ENCODE measurements at places on chromosomes 1 and 21. TPM values are rescaled to one million over a fixed set of nuclear protein-coding genes. Genes with fewer than 3 reads are reported as not detected.

Gene CACNA1S
- total RNA-seq: not detected

Gene H3-3A
- 635 TPM for total RNA-seq

Gene SH2D1B
- not detected for total RNA-seq

GRCh38 chr1:114453361-114453784, 57.6 kb downstream of the TRIM33 start:
- H3K27me3 ChIP-seq: no peaks in the 10 kb centered on the region
- peaks cover 4% of the 10 kb centered on the region for H3K4me1 ChIP-seq
- H3K4me3 ChIP-seq: no peak overlapping the region

- no peaks in the 10 kb centered on the region for H3K27me3 ChIP-seq
- H3K4me3 ChIP-seq: no peak overlapping the region
- peak; percentile 98 for DNase-seq
- peaks cover 43% of the 10 kb centered on the region for H3K4me1 ChIP-seq
These were observed 26.4 kb upstream of the IGSF3 start for GRCh38 chr1:116693759-116694480.

Gene FASLG
- total RNA-seq: not detected

Gene MYBPHL
- total RNA-seq: 1.1 TPM

Gene RYR2
- 4.0 TPM for total RNA-seq

Gene RGS5
- 12.9 TPM for total RNA-seq

- no peaks in the 10 kb centered on the region for H3K27me3 ChIP-seq
- no peaks in the 10 kb centered on the region for H3K36me3 ChIP-seq
- DNase-seq: no peak
- H3K27ac ChIP-seq: no peak overlapping the region
- no peak overlapping the region for H3K4me3 ChIP-seq
- H3K4me1 ChIP-seq: peaks cover 6% of the 10 kb centered on the region
These were observed 279.6 kb downstream of the TM2D1 start for GRCh38 chr1:61445269-61445825.

DNA sequence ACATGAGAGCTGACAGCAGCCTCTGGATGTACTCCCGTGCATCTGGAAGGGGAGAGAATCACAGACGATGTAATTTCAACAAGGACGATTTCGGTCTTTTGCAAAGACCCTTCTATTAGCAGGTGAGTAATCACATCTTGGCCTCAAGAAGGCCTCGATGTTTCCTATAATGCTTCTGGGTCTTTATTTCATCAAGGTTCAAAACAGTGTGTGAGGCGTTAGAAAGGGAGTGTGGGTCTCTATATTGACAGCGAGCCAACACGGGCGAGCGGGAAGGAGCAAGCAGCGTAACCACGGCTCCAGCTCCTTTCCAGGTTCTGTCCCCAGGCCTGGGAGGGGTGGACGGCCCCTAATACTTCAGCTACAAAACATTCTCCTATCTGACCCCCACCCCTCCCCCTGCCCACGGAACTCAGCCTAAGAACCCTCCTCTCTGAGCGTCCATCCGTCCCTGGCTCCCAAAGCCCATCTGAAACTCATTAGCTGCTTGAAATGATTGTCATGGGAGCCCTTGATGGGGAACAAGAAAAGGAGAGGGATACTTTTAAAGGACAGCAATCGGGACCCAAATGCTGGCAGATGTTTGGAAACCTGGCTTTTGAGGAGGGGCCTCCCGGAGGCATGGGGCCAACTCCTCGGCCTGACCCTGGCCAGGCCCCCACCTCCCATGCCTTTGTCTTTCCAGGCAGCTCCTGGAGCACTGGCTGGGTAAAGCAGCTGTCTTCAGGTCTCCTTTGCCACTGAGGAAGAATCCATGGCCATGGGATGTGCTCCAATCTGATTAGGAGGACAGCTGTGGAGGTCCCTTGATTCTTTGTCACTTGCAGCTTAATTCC, 250.8 kb downstream of the FOXD2 start:
- H3K27me3 ChIP-seq: no peaks in the 10 kb centered on the region

GRCh38 chr1:28111157-28111556, 22.7 kb upstream of the EYA3 start:
- no peaks in the 10 kb centered on the region for H3K36me3 ChIP-seq
- no peaks in the 10 kb centered on the region for H3K27me3 ChIP-seq
- H3K4me3 ChIP-seq: no peak overlapping the region
- DNase-seq: no peak
- peaks cover 5% of the 10 kb centered on the region for H3K4me1 ChIP-seq
- H3K27ac ChIP-seq: no peak overlapping the region

GRCh38 chr1:7225711-7226505, 440.7 kb downstream of the CAMTA1 start:
- no peak overlapping the region for H3K27ac ChIP-seq
- no peaks in the 10 kb centered on the region for H3K27me3 ChIP-seq
- peaks cover 5% of the 10 kb centered on the region for H3K36me3 ChIP-seq
- no peak for DNase-seq
- H3K4me1 ChIP-seq: peaks cover 6% of the 10 kb centered on the region
- no peak overlapping the region for H3K4me3 ChIP-seq

- H3K4me1 ChIP-seq: peaks cover 8% of the 10 kb centered on the region
- H3K4me3 ChIP-seq: no peak overlapping the region
- no peaks in the 10 kb centered on the region for H3K36me3 ChIP-seq
- H3K27me3 ChIP-seq: peaks cover 32% of the 10 kb centered on the region
These were observed 153.3 kb upstream of the ERG start for GRCh38 chr21:38651570-38651969.

GRCh38 chr1:218525031-218525430, 179.9 kb downstream of the TGFB2 start:
- H3K36me3 ChIP-seq: no peaks in the 10 kb centered on the region
- H3K27me3 ChIP-seq: no peaks in the 10 kb centered on the region
- H3K4me1 ChIP-seq: peaks cover 5% of the 10 kb centered on the region
- DNase-seq: no peak
- H3K27ac ChIP-seq: no peak overlapping the region

DNA sequence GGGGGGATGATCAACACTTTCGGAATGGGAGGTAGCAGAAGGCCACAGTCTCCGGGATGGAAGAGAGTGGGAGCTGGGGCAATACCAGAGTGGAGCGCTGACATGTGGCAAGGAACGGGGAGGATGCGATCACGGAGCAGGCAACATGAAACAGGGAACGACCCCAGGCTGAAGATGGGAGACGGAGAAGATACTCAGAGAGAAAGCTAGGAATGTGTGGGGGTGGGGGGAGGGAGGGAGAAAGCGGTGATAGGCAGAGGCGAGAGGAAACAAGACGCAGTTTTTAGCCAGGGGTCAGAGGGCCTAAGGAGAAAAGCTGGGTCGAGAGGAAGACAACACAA, 577 bp downstream of the RAB3GAP2 start:
- H3K4me3 ChIP-seq: no peak overlapping the region
- no peak overlapping the region for H3K27ac ChIP-seq
- H3K36me3 ChIP-seq: peaks cover 24% of the 10 kb centered on the region
- peaks cover 12% of the 10 kb centered on the region for H3K27me3 ChIP-seq
- peak; percentile 51 for DNase-seq

GRCh38 chr1:230285351-230285750, 140.8 kb downstream of the PGBD5 start:
- H3K4me1 ChIP-seq: no peaks in the 10 kb centered on the region
- H3K27me3 ChIP-seq: peaks cover 16% of the 10 kb centered on the region
- no peak for DNase-seq
- no peak overlapping the region for H3K27ac ChIP-seq
- no peak overlapping the region for H3K4me3 ChIP-seq
- H3K36me3 ChIP-seq: peaks cover 30% of the 10 kb centered on the region

DNA sequence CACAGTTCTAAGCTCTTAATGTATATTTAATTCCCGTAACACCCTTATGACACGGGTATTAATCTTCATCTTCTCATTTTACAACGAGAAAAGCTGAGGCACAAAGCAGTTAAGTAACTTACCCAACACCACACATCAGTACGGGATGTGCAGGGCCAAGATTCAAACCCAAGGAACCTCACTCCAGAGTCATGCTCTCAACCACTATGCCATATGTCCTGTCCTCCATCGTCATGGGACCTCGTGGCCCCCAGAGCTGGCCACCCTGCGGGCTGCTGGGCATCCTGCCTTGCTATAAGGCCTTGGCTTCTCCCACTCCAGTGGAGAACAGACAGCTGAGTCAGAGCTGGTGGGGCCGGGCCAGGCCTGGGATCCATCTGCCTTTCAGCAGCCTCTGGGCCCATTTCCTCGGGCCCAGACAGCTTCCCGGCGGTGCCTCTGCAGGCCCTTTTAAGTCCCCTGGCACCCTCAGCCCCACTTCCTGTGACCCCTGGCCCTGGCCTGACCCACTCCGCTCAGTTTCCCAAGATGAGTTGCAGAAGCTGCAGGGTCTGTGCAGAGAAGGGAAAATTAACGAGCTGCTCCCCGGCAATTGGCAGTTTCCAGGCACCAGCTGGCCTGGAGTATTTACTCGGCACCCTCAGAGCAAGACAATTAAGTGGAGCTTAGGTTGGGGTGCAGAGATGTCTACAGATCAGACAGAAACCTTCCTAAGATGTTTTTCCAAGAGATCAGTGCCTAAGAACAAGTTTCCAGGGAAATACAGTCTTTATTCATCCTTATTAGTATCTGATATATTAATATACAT, 98.2 kb downstream of the EPHB2 start:
- no peaks in the 10 kb centered on the region for H3K27me3 ChIP-seq
- peaks cover 12% of the 10 kb centered on the region for H3K4me1 ChIP-seq
- H3K36me3 ChIP-seq: no peaks in the 10 kb centered on the region
- no peak overlapping the region for H3K27ac ChIP-seq
- peak; percentile 8 for DNase-seq
- H3K4me3 ChIP-seq: no peak overlapping the region

DNA sequence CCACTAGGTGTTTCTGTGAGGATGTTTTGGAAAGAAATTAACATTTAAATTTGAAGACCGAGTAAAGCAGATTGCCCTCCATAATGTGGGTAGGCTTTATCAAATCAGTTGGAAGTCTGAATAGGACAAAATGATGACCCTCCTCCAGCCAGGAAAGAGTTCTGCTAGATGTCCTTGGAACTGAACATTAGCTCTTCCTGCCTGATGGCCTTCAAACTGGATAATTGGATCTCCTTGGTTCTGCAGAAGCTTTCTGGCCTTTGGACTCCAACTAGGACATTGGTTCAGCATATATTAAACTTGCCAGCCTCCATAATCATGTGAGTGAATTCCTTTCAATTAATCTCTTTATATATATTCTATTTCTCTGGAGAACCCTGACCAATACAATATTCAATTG, 4.4 kb upstream of the GLRX2 start:
- no peaks in the 10 kb centered on the region for H3K27me3 ChIP-seq
- peaks cover 21% of the 10 kb centered on the region for H3K4me1 ChIP-seq
- H3K36me3 ChIP-seq: no peaks in the 10 kb centered on the region
- no peak overlapping the region for H3K4me3 ChIP-seq
- DNase-seq: no peak
- H3K27ac ChIP-seq: no peak overlapping the region

DNA sequence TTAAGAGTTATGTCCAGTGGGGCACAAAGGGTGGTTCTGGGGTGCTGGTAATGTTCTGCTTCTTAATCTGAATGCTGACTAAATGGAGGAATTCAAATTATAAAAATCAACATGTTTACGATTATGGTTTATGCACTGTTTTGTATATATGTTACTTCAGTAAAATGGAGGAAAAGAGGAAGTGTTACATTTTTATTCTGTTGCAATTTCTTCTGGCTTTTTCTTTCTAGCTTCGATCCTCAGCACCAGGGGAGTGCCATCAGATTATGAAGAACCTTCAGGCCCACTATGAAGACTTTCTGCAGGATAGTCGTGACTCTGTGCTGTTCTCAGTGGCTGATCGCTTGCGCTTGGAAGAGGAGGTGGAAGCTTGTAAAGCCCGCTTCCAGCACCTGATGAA, 105.5 kb downstream of the MACF1 start:
- H3K36me3 ChIP-seq: peaks cover 84% of the 10 kb centered on the region
- no peak overlapping the region for H3K4me3 ChIP-seq
- H3K27ac ChIP-seq: no peak overlapping the region

DNA sequence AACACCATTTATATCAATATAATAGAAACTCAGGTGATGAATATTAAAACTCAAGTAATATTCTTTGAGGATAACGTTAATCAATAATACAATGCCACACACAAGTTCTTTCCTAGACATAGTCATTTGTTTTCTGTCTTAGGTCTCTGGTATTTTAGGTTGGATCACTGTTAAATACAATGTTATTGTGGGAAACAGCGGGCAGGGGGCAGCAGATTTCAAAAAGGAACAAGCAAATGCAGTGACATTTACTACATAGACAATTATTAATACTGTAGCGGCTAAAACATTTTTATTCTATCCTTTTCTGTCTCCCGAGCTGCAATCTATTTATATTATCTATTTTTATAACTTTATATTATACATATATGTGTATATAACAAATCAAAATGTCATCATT, 186.4 kb upstream of the ZNHIT6 start:
- DNase-seq: peak; percentile 57
- no peaks in the 10 kb centered on the region for H3K27me3 ChIP-seq
- no peak overlapping the region for H3K4me3 ChIP-seq
- H3K27ac ChIP-seq: no peak overlapping the region

DNA sequence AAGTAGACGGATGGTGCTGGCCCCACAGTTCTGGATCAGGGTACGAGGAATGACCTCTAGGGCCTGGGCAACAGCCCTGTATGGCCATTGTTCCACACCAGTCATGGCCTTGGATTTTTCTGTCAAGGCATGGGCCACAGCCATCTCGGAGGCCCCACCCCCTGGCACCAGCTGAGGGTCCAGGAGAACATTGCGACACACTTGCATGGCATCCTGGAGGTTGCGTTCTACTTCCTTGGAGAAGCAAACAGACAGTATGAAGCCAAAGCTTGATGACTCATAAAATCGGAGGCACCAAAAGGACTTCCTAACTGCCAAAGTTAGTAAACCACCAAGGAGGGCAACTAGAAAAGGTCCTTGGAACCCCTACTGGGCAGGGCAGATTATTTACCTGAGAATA, 11.9 kb upstream of the VHLL start:
- H3K4me3 ChIP-seq: no peak overlapping the region
- peaks cover 14% of the 10 kb centered on the region for H3K4me1 ChIP-seq
- no peak overlapping the region for H3K27ac ChIP-seq
- DNase-seq: peak; percentile 96
- H3K27me3 ChIP-seq: no peaks in the 10 kb centered on the region

- H3K4me1 ChIP-seq: peaks cover 6% of the 10 kb centered on the region
- peaks cover 4% of the 10 kb centered on the region for H3K36me3 ChIP-seq
These were observed 963 bp upstream of the CYP4B1 start for GRCh38 chr1:46797696-46798470.

GRCh38 chr1:232363008-232363407, 266.9 kb downstream of the SIPA1L2 start:
- no peak overlapping the region for H3K4me3 ChIP-seq
- no peaks in the 10 kb centered on the region for H3K36me3 ChIP-seq
- H3K27me3 ChIP-seq: no peaks in the 10 kb centered on the region
- DNase-seq: no peak

Gene PLEKHO1
- 1.9 TPM for total RNA-seq

DNA sequence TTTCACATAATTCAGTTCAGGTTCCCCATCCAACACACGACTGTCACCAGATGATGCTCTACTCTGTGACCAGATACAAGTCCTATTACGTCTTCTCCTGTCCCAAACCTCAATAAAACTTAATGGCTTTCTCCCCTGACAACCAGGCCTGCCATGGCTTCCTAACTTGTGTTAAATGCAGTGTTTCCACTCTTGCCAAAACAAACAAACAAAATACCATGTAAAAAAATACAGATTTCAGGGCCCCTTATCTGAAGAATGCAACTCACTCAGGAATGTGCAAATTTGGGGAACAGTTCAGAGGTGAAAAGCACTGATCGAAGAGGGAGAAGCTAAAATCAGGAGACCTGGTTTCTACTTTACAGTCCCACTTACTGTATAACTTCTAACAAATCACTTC, 863 bp upstream of the NUF2 start:
- H3K36me3 ChIP-seq: no peaks in the 10 kb centered on the region
- peaks cover 25% of the 10 kb centered on the region for H3K4me1 ChIP-seq
- H3K27me3 ChIP-seq: no peaks in the 10 kb centered on the region
- no peak for DNase-seq
- H3K4me3 ChIP-seq: peak overlapping the region; percentile 95

Data from MCF 10A (cell line).